ENCODE measurements at places on chromosomes 3 and 15. TPM values are rescaled to one million over a fixed set of nuclear protein-coding genes. Genes with fewer than 3 reads are reported as not detected.

- H3K27ac ChIP-seq, result no peak overlapping the region
- H3K4me1 ChIP-seq, result peaks cover 15% of the 10 kb centered on the region
- no peaks in the 10 kb centered on the region for H3K27me3 ChIP-seq
- DNase-seq, result no peak
Measured at GRCh38 chr15:52011711-52012144, 7.3 kb upstream of the MAPK6 start.

GRCh38 chr15:95017666-95018328 lies 786.4 kb downstream of the MCTP2 start:
- no peak overlapping the region for H3K4me3 ChIP-seq
- no peaks in the 10 kb centered on the region for H3K27me3 ChIP-seq
- no peaks in the 10 kb centered on the region for H3K36me3 ChIP-seq
- H3K4me1 ChIP-seq, result no peaks in the 10 kb centered on the region
- H3K27ac ChIP-seq, result no peak overlapping the region
- no peak for DNase-seq

- no peak for DNase-seq
- no peaks in the 10 kb centered on the region for H3K27me3 ChIP-seq
- no peak overlapping the region for H3K4me3 ChIP-seq
- H3K27ac ChIP-seq, result peak overlapping the region; percentile 37
Measured at GRCh38 chr3:12999147-13000140, 73.8 kb downstream of the IQSEC1 start.

GRCh38 chr3:31882431-31882830 lies 98.6 kb downstream of the OSBPL10 start:
- H3K4me3 ChIP-seq, result no peak overlapping the region
- H3K27ac ChIP-seq, result no peak overlapping the region
- H3K36me3 ChIP-seq, result no peaks in the 10 kb centered on the region
- H3K4me1 ChIP-seq, result no peaks in the 10 kb centered on the region

- no peak for DNase-seq
- no peaks in the 10 kb centered on the region for H3K4me1 ChIP-seq
- no peak overlapping the region for H3K27ac ChIP-seq
- H3K4me3 ChIP-seq, result no peak overlapping the region
Measured at GRCh38 chr15:39451121-39451688, 129.7 kb upstream of the THBS1 start.

The ACAN gene
- total RNA-seq, result not detected

DNA sequence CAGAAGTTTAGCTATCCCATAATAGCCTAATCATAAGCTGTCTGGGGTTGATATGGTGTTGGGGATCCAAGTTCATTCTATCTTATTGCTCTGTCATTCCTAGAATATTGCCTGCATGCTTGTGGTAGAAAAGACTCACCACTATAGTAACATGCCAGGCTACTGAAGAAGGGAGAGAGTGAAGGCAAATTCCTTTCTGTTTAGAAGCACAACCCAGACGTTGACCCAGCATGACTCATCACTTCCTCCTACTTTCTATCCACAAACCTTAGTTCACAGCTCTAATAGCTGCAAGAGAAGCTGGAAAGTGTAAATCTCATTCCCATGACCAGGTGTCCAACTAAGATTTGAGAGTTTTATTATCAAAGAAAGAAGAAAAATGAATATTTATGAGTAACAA lies 57.8 kb upstream of the NMD3 start:
- H3K4me3 ChIP-seq, result no peak overlapping the region
- H3K27ac ChIP-seq, result no peak overlapping the region
- DNase-seq, result no peak
- no peaks in the 10 kb centered on the region for H3K4me1 ChIP-seq
- H3K36me3 ChIP-seq, result no peaks in the 10 kb centered on the region
- no peaks in the 10 kb centered on the region for H3K27me3 ChIP-seq

GRCh38 chr3:197516517-197516889 lies 39.3 kb downstream of the BDH1 start:
- H3K4me1 ChIP-seq, result peaks cover 4% of the 10 kb centered on the region
- peak overlapping the region; percentile 60 for H3K27ac ChIP-seq
- no peaks in the 10 kb centered on the region for H3K27me3 ChIP-seq
- no peak overlapping the region for H3K4me3 ChIP-seq
- peaks cover 7% of the 10 kb centered on the region for H3K36me3 ChIP-seq

DNA sequence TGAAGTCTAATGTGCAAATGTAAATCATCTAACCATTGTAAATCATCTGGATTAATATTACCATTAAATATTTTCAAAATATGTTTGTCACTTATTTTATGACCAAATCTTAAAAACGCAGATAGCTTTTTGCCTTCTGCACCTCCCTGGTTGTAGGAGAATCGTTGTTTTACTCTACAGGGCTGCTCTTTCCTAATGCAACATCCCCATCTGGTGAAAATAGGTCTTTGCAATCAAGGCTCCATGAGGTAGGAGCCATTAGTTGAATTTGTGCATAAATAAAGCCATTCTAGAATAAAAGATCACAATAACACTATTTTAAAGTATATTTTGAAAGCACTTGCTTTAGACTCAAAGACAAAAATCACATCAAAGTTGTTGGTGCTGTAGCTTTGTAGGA lies 535.6 kb upstream of the AGTR1 start:
- H3K4me1 ChIP-seq, result no peaks in the 10 kb centered on the region
- no peak for DNase-seq
- no peaks in the 10 kb centered on the region for H3K27me3 ChIP-seq
- no peaks in the 10 kb centered on the region for H3K36me3 ChIP-seq
- H3K4me3 ChIP-seq, result no peak overlapping the region

The ASB14 gene
- total RNA-seq, result not detected

The PTPRG gene
- not detected for total RNA-seq

The NECTIN3 gene
- 3.1 TPM for total RNA-seq

The CLRN1 gene
- total RNA-seq, result not detected

DNA sequence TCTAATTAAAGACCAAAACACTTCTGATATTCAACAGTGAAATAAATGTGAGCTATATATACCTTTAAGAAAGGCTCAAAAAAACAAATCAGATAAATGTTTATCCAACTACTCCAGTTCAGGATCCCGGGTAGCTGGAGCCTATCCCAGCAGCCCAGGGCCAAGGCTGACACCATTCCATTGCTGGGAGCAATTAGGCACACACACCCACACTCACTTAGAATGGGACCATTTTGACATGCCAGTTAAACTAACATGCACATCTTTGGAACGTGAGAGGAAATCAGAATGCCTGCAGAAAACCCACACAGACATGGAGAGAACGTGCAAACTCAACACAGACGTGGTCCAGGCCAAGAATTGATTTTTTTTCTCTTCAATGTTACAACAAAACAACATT lies 30.0 kb upstream of the PLSCR4 start:
- no peaks in the 10 kb centered on the region for H3K4me1 ChIP-seq
- no peak overlapping the region for H3K4me3 ChIP-seq
- no peak overlapping the region for H3K27ac ChIP-seq
- DNase-seq, result no peak

- H3K27me3 ChIP-seq, result no peaks in the 10 kb centered on the region
- H3K4me3 ChIP-seq, result no peak overlapping the region
- no peak overlapping the region for H3K27ac ChIP-seq
- peaks cover 13% of the 10 kb centered on the region for H3K4me1 ChIP-seq
- H3K36me3 ChIP-seq, result no peaks in the 10 kb centered on the region
Measured at GRCh38 chr15:57772223-57772957, 65.9 kb downstream of the POLR2M start.

The TRPM1 gene
- total RNA-seq, result not detected

DNA sequence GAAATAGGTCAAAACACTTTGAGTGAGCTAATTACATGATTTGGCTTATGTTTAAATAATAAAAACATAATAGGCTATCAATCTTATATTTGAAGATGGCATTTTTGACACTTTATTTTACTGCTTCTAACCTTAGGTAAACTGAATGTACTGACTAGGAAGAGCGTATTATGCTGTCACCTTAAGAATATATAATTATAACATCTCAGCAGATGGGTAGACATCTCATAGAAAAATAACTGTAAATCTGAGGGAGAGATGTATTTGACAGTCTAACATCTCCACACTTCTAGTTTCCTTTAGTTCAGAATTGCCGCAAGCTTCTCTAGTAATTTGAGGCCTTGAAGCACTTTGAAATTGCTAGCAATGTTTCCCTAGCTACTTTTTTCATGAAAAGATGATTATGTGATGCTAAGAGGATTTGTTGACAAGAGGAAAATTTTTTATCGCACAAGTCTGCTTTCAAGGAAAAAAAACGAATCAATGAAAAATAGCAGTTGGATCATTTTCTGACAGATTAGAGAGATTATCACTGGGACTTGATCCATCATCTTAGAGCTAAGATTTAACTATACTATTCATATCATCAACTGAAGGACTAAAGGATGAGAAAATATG lies 238.2 kb upstream of the NAALADL2 start:
- no peaks in the 10 kb centered on the region for H3K4me1 ChIP-seq
- no peaks in the 10 kb centered on the region for H3K27me3 ChIP-seq
- H3K27ac ChIP-seq, result no peak overlapping the region
- DNase-seq, result no peak
- H3K36me3 ChIP-seq, result no peaks in the 10 kb centered on the region

The DNAJA4 gene
- total RNA-seq, result 33.2 TPM

- H3K4me3 ChIP-seq, result no peak overlapping the region
- H3K27me3 ChIP-seq, result no peaks in the 10 kb centered on the region
- no peaks in the 10 kb centered on the region for H3K36me3 ChIP-seq
Measured at GRCh38 chr3:47270526-47270925, 12.1 kb downstream of the KIF9 start.

DNA sequence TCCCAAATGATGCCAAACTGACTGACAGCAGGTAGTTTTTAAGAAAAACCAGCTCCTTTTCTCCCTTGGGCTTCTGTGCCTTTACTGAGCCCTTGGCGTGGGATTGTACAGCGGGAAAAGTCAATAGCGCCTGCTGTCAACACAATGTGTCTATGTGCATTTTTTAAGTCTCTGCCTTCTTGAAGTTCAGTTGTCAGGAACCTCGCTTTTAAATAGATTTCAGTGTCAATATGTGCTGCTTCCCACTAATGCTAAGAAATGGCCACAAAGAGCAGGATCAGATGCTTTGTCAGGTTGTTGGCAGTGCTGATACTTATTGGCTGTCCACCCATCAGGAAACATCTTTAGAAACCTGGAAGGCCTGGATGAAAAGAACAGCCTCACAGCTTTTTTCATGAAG lies 424.4 kb downstream of the C3orf38 start:
- DNase-seq, result no peak
- H3K36me3 ChIP-seq, result no peaks in the 10 kb centered on the region
- H3K4me3 ChIP-seq, result no peak overlapping the region
- H3K4me1 ChIP-seq, result no peaks in the 10 kb centered on the region
- H3K27me3 ChIP-seq, result no peaks in the 10 kb centered on the region
- H3K27ac ChIP-seq, result no peak overlapping the region

DNA sequence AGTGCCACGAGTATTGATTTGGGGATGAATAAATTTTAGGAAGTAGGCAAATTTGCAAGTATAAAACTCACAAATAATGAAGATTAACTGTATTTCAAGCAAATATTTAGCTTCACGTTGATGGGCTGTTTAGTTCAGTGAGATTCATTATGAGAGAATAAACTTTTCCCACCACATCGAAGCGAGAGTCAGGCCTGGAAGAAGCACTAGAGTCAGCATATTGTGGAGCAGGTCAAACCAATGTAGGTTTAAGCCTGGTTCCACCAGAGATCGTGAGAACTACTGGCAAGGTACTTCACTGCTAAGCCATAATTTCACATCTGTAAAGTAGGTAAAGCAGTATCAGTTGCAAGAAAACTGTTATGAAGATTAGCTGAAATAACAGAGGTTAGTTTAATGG lies 22.3 kb downstream of the WDR49 start:
- no peaks in the 10 kb centered on the region for H3K4me1 ChIP-seq
- no peaks in the 10 kb centered on the region for H3K36me3 ChIP-seq
- H3K27ac ChIP-seq, result no peak overlapping the region
- no peaks in the 10 kb centered on the region for H3K27me3 ChIP-seq

DNA sequence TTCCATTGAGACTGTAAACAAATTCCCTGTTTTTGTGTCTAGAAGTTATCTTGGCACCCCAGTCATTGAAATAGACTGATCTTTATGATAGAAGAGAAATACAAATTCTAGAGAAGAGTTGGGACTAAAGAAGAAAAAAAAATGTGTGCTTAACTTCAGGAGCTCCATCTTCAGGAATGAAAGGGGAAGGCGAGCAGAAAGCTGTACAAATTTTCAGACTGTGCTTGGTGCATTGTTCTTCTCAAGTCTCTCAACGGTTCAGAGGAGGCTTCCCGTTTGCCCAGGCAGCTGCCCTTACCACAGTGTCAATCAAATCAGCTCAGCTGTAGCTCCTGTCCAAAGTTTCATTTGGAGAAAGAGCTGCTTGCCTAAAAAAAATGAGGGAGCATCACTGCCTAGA lies 41.7 kb downstream of the OXSM start:
- peak; percentile 21 for DNase-seq
- no peak overlapping the region for H3K27ac ChIP-seq
- no peaks in the 10 kb centered on the region for H3K36me3 ChIP-seq
- no peaks in the 10 kb centered on the region for H3K4me1 ChIP-seq
- H3K4me3 ChIP-seq, result no peak overlapping the region
- peaks cover 3% of the 10 kb centered on the region for H3K27me3 ChIP-seq

DNA sequence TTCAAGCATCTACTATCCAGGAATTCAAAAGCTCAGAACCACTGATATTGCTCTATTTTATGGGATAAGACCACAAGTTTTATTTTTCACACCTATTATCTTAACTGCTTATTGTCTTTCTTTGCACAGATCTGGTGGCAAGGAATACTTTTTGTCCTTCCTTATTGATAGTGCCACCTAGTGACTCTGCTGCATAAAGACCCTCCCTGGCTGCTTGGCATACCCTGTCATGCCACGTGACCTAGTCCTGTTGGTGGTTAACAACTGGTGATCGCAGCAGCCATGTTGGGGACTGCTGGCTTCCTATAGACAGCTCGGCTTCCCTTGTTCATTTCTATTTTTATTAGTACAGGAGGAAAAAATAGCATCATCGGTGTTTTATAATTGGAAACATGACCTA lies 236.3 kb downstream of the MEX3B start:
- H3K27ac ChIP-seq, result no peak overlapping the region
- no peak overlapping the region for H3K4me3 ChIP-seq
- H3K27me3 ChIP-seq, result no peaks in the 10 kb centered on the region

- no peak for DNase-seq
- H3K27me3 ChIP-seq, result no peaks in the 10 kb centered on the region
- H3K36me3 ChIP-seq, result no peaks in the 10 kb centered on the region
- no peak overlapping the region for H3K4me3 ChIP-seq
- no peaks in the 10 kb centered on the region for H3K4me1 ChIP-seq
Measured at GRCh38 chr3:109977897-109978296, 640.6 kb upstream of the DPPA4 start.

DNA sequence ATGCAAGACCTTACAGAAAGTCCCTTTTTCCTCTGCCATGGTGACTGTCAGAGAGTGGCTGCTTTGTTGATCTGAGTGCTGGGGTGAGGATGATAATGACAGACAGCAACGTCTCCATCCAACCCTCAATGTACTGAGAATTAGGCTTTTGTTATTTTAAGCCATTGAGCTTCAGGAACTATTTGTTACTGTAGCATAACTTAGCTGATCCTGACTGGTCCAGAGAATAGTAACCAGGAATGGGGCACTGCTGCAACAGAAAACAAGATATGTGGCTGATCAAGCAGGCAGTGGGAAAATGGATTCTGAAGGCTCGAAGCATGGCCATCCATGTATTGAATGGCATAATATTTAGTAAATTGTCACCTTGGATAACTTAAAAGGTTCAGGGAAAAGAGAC lies 5.2 kb upstream of the KLF13 start:
- no peaks in the 10 kb centered on the region for H3K36me3 ChIP-seq
- no peak overlapping the region for H3K27ac ChIP-seq
- H3K4me3 ChIP-seq, result no peak overlapping the region
- H3K4me1 ChIP-seq, result peaks cover 20% of the 10 kb centered on the region
- DNase-seq, result no peak
- no peaks in the 10 kb centered on the region for H3K27me3 ChIP-seq

- no peaks in the 10 kb centered on the region for H3K36me3 ChIP-seq
- H3K27me3 ChIP-seq, result no peaks in the 10 kb centered on the region
- no peak overlapping the region for H3K4me3 ChIP-seq
- no peak for DNase-seq
- H3K27ac ChIP-seq, result no peak overlapping the region
- no peaks in the 10 kb centered on the region for H3K4me1 ChIP-seq
Measured at GRCh38 chr3:72034986-72035385, 250.0 kb upstream of the PROK2 start.
